ENCODE measurements at places on chromosomes 2 and 18.

GRCh38 chr18:56570978-56571377 lies 67.4 kb downstream of the TXNL1 start:
- no peak for DNase-seq

- DNase-seq: no peak
Measured at GRCh38 chr2:42754021-42754775, 9.7 kb downstream of the OXER1 start.

DNA sequence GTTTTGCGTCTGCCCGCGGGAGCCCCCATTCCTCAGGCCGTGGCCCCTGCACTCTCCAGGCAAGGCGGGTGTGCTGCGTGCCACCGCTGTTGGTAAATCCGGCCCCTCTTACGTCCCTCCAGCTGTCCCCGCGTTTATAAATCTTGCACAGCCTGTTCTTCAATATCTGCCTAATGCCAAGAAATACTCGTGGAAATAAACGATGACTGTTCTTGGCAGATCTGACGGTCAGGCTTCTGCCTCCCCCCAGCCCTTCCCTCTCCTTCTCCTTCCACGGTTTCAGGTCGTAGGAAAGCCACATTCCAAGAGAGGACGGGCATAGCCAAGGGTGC lies 20.5 kb downstream of the ODC1 start:
- DNase-seq: no peak

- no peak for DNase-seq
Measured at GRCh38 chr2:211391189-211391567, 834.8 kb downstream of the CPS1 start.

GRCh38 chr2:203532957-203533658 lies 2.0 kb downstream of the RAPH1 start:
- DNase-seq: no peak

DNA sequence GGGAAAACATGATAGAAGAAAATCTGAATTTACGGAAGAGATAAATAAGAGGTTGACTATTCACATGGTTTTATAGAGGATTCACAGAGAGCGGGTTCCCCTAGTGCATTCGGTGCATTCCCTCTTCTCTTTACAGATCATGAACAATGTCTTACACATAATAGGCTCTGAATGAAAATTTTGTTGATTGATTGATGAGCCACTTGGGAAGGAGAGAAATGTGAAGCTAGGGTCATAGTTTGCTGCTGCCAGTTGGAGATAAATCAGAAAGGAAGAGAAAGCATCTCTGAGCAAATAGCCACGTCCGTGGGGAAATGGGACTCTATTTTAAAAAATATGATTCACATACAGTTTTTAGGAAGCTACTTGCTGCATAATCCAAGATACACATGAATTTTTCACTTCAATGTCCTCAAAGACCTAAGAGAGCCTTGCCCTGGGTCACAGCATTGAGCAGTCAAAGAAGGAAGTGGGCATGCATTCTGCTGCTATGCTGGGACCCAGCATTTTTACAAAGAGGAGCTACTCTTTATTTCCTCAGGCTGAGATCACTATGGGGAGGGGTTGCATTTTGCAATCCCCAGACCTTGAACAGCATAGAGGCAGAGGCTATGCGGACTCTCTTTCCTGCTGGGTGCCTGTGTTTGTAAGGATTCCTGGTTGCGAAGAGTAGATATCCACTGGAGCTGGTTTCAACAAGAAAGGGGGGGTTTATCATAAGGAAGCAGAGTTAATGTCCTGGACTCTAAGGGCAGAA lies 395.3 kb downstream of the TSN start:
- DNase-seq: no peak

DNA sequence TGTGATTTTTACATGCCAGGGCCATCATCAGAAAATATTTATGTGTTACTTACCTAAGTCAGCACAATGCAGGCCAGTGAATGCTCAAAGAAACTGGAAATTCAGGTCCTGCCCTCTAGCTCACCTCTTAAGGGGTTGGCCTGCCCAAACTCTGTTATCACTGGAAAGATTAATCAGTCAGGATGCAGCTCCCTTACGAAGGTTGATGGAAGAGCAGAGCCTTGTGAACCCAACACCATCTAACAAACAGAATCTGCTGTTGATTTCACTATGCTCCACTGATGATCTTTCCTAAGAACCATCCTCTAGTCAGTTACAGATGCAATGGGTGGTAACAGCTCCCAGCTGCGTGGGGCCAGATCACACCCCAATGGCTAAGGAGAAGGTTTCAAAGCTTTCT lies 38.2 kb downstream of the SOX11 start:
- no peak for DNase-seq

GRCh38 chr2:217288472-217289063 lies 428.7 kb upstream of the TNP1 start:
- DNase-seq: no peak

DNA sequence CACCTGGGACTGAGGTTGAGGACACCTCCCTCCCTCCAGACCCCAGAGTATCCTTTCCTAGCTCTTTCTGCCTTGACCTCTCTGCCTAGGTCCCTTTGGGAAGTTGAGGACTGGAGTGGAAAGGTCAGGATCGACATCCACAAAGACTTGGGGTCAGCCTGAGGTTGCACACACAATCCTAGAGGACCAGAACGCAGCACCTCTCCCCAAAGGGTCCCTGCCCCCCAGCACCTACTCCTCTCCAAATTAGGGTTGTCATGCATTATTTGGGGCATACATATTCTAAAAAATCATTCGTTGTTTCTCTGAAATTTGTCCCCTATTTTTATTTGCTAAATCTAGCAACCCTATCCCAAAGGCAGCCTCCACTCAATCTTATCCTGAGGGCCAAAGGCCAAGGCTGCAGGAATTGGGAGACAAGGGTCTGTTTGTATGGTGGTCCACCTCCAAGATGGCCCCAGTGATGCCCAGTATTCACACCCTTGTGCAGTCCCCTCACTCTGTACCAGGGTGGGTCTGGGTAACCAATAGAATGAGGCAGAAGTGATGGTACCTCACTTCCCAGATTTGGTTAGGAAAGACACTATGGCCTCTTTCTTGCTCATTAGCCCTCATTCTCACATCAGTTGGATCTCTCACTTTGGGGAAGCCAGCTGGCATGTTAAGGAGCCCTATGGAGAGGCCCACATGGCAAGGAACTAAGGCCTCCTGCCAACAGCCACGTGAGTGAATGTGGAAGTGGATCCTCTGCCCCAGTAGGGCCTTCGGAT lies 3.5 kb upstream of the CHRNG start:
- DNase-seq: no peak

DNA sequence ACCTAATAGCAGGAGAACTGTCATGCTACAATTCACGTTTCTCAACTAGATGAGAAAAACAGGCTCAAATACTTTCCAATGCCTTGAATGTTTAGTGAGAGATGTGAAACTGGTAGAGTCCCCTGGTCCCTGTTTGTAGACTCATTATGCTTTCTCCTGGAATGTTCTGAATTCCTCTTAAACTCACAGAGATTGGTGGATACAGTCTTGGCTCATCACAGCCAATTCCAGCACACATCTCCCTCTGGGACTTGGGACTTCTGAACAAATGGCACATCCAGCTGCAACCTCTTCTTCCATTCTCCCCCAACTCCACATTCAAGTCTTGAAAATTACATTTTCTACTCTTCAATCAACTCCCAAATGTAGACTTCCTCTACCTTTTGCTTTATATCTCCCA lies 58.4 kb upstream of the NT5C1B start:
- no peak for DNase-seq

DNA sequence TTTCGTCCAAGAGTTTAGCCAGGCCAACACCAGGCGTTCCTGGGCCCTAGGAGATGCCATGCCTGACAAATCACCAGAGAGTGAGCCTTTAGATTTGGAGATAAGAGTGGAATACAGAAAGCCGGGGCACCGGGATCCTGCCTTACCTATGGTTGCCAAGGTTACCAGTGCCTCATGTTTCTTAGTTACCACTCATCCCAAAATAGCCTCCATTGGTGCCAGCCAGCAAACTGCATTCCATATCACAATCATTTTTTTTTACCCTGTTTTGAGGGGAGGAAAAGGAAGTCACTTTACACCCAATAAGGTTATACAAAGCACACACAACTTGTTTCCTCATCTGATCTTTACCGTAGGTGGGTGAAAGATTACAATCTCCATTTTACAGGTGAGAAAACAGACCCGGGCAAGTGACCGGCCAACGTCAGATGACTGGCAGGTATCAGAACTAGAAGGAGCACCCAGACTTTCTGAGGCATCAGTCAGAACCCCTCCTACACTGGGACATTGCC lies 48.3 kb upstream of the PDIA6 start:
- no peak for DNase-seq

- DNase-seq: no peak
Measured at GRCh38 chr2:236178890-236179235, 10.7 kb upstream of the GBX2 start.

DNA sequence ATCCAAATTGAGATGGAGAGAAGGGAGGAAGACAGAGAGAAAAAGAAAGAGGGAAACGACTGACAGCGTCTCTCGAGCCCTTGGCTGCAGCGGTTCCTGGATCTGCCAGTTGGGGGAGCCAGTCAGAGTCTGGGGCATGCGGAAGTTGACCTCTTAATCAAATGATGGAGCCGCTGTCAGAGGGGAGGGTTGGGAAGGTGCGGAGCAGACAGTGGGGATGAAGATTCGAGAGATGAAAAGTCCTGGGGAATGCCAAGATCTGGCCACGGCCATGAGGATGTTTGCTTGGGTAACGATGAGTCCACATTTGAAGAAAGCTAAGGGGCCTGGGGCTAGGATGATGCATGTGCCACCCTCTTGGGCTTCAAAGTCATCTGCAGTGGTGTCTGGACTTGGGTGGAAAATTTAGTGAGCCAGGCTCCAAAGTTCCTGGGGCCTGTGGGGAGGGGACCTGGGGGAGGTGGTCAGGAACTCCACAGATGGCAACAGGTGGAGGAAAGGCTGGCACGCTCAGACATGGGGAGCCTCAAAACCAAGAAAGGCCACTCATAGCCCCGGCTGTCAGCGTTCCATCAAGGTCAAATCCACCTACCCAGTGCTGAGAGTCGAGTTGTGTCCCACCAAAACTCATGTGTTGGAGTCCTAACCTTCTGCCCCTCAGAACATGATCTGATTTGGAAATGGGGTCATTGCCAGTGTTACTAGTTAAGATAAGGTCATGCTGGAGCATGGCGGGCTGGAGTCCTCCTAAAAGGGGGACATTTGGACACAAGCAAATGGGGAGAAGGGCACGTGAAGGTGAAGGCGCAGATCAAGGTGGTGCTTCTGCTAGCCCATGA lies 200.1 kb downstream of the NDUFA10 start:
- DNase-seq: no peak

- no peak for DNase-seq
Measured at GRCh38 chr18:12307701-12308385, at the start of gene TUBB6. TUBB6 (plus strand) TSS chr18:12308241; CDS start chr18:12308293, 52 bp downstream.

DNA sequence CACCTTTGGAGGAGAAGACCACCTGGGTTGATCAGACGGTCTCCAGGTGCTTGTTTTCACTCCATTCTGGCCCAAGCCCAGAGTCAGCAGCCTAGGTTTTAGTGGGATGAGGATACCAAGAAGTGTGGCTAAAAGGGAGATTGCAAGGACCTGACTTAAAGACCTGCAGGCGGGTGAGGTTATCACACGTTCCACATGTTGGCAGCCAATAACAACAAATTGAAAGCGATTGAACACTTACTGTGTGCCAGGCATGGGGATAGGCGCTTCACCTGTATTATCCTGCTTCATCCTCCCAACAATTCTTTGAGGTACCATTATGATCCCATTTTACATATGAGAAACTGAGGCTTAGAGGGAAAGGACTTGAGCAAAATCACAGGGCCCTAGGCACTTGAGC lies 5.0 kb downstream of the ARL4C start:
- DNase-seq: no peak

DNA sequence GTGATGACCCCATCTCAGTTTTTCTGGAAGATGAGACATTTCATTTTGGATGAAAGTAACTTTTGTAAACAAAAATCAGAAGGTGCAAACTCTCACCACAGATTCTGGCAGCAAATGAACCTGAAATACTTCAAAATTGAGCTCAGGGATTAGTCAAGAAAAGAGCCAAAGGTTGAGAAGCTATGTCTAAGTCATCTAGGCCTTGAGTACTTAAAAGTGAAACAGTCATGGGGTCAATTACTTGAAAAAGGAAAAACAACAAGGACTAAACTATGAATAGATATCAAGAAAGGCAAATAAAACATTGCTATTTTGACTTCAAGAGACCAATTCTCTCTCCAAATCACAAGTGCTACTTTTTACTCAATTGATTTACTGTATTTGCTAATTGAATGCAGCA lies 285.1 kb downstream of the RBM43 start:
- DNase-seq: no peak

DNA sequence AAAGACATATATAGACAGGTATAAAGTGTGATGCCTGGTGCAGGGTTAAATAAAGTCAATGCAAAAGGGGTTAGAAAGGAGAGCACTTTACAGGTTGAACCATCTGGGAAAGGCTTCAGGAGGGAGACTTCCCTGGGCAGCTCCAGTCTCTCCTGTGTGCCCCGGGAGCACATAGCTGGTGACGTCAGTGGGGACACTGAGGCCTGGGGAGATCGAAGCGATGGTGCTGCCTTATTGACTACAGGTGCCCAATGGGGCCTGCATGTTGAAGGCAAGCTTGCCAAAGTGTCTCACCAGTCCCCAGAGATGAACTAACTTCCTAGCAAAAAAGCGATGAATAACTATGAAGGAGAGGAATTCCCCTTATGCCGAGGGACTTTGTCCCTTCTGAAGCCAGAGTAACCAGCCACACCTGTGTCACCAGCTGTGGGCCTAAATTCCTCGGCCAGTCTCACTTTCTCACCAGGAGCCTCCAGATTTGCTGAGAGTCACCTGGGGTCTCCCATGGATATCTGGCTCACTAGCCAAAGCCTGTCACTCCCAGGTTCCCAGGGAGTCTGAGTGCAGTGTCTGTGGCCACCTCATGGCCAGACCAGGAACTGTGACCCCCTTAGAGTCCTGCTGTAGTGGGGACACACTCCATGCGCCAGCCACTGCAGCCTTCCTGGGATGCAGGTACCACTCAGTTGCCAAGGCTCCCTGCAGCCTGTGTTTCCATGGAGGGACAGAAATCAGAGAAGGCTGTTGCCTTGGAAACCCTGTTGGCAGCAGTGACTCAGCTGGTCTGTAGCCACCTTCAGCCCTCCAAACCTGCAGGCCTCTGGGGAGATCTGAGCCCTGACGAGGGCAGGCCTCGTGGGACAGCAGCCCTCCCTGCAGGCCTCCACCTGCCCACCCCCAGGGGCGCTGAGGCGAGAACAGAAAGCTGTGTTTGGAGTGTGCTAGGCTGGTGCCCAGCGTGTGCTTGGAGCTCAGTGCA lies 128.7 kb downstream of the CTIF start:
- no peak for DNase-seq

Data from stimulated activated CD8-positive, alpha-beta memory T cell treated with anti-CD3 and anti-CD28 coated beads, Interleukin-7, amount 100 ng/mL, for 1 hour (primary cell).